Liver (tissue), 10 donors: ENCODE measurements at places on chromosomes 1 and 21.

DNA sequence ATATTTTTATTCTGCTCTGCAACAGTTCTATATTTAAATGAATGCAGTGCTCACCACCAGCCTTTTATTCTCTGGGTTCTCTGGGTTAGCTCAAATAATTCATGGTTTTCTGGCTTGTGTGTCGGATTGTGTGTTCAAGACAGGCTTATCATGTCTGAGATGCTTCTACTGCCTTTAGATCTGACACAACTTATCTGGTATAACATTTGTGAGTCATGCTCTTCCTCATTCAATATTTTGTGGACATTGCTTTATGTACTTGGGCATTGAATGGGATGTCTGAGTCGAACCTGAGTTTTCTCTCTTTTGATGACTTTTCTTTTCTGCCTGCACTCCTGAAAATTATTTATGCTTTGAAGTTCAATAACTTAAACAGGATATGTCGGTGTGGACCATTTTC is 17.6 kb upstream of the PKP1 start:
- DNase-seq: no peak

- DNase-seq: no peak
These were observed 65.1 kb downstream of the ACTL8 start for GRCh38 chr1:17820198-17820597.

GRCh38 chr1:230754796-230755195 is 7.6 kb downstream of the CAPN9 start:
- DNase-seq: no peak

DNA sequence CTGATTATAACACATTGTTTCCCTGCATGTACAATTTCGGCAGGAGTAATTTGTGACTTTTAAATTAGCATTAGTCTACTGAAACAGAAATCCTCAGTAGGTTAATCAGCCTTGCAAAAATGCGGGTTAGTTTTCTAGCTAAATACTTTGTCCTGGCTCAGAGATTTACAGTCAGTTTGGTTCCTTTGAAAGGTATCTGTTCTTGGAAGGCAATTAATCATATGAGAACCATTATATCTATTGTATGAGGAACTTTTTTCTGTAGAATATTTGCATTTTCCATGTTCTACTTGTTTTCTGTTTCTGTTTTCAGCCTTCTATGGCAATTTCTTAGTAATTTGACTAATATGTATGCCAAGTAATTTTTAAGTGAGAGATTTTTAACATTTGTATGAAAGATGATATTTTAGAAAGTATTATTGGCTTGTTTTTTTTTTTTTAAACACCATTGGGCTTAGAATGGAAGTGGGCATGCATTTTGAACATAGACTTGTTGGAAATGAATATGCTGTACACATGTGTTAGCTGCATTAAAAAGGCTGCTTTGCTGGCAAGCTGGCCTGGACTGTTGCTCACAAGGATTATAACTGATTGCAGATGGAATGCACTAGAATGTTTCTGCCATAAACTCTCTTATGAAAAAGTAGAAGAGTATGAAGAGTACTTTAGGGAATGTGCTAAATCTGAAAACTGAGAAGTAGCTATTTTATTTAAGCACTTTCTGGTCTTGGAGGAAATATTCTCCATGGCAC is 26.2 kb downstream of the KIF1B start:
- no peak for DNase-seq

GRCh38 chr1:209900734-209901133 is 37.3 kb upstream of the SYT14 start:
- no peak for DNase-seq

DNA sequence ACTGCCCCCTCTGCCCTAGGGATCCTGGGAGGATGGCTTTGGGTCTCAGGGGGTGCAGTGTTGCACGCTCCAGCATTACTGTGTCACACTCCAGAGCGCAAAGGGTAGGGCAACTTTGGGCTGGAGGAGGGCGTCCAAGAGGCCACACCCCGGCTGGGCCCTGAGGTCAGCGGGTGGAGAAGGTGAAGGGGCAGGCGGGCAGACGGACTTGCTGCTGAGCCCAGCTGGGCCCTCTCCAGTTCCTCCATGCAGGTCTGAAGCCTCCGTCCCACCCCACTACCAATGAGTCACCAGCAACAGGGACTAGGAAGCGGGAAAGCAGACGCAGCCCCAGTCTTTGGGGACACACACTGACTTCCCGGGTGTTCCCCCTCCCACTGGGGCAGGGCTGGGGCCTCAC is 116.0 kb downstream of the CASZ1 start:
- no peak for DNase-seq

GRCh38 chr21:45016406-45017038 is 57.9 kb upstream of the ADARB1 start:
- DNase-seq: no peak

- DNase-seq: no peak
These were observed 15.3 kb downstream of the CASZ1 start for GRCh38 chr1:10781137-10781536.

GRCh38 chr1:15975358-15975804 is 520 bp downstream of the ZBTB17 start:
- DNase-seq: no peak

- peak; percentile 69 for DNase-seq
These were observed at the start of gene NID1 for GRCh38 chr1:236064674-236065508. TSS of gene NID1 (minus strand) at chr1:236065090. CDS start at chr1:236065079, 11 bp downstream.

GRCh38 chr1:188027613-188028012 is 1198.9 kb downstream of the PLA2G4A start:
- no peak for DNase-seq

DNA sequence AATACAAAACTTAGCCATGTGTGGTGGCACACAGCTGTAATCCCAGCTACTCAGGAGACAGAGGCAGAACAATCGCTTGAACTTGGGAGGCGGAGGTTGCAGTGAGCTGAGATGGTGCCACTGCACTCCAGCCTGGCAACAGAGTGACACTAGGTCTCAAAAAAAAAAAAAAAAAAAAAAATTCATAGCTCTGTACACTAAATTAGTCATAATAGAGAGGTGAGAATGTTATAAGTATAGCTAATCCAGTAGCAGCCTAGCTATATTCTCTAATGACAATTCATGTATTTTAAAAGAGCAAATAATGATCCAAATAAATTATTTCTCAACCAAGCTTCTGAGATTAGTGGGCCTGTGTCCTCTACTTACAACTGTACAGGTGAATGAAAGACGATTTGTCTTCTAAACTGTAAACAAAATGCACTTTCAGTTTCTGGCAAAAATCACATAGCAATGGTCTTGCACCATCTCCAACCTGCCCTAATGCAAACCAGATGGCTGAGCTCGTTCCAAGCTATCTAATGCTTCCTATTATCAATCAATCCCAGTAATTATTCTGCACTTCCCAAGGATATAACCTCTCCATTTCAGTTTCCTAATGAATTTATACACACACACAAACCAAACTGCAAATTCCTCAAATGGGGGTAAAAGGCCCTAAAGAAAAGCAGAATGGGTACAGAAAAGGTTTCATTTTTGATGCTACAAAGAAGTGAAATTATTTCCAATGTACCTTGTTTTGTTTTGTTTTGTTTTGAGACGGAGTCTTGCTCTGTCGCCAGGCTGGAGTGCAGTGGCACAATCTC is 56.5 kb downstream of the GATAD2B start:
- no peak for DNase-seq

GRCh38 chr1:244341455-244342450 is 110.0 kb downstream of the ADSS2 start:
- no peak for DNase-seq

DNA sequence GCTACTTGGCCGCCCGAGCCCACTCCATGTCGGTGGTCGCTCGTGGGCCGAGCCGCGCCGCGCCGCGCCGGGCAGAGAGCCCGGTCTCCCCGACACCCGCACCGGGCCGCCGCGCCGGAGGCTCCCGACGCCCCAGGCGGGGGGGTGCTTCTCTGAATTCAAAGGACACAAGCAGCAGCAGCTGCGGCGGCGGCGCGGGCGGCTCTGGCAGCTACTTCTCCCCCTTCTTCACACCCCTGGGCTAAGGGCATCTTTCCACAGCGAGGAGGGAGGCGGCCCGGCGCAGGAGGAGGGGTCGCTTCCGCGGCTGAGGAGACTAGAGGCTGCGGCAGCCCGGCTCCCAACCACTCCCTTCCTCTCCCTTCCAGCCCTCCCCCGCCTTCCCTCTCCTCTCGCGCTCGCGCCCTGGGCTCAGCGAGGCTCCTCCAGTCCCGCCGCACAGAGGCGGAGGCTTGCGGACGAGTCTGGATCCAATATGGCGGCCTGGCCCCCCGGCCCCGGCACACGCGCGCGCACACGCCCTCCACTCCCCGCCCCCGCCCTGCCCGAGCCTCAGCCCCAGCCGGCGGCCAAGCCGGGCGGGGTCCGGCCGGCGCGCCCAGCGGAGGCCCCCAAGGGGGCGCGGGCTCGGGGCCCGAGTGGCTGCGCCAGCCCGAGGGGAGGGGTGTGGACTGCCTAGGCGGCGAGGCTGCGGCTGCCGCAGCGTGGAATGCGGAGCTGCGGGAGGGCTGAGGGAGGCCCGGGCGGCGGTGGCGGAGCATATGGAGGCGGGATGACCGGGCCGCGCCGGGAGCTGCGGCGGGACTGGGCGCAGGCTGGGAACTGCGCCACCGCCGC is at the start of gene CDC42BPA:
CDC42BPA (minus strand) TSS at position 477 of the 837 bp plus-strand sequence. CDS start 1,310 bp downstream, outside the sequence.
- peak; percentile 81 for DNase-seq

GRCh38 chr1:225946803-225947202 is 5.8 kb upstream of the LEFTY2 start:
- no peak for DNase-seq

- no peak for DNase-seq
These were observed 42.8 kb upstream of the ATF3 start for GRCh38 chr1:212565571-212566305.

DNA sequence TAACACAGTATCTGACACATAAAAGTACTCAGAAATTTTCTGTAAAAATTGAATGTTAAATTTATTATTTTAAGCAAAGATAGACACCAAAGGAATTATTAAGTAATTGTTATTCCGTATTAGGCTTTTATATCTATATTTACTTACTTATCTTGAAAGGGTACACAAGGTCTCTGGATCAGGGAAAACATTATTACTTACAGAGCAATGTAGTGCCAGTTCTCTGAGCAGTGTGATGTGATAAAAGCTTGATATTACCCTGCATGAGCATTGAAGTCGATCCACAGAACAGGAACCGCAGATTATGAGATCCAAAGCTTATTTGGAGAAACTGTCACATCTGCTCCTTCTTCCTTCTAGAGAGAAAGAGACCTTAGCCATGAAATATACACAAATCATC is 637.9 kb upstream of the RGS18 start:
- DNase-seq: no peak

DNA sequence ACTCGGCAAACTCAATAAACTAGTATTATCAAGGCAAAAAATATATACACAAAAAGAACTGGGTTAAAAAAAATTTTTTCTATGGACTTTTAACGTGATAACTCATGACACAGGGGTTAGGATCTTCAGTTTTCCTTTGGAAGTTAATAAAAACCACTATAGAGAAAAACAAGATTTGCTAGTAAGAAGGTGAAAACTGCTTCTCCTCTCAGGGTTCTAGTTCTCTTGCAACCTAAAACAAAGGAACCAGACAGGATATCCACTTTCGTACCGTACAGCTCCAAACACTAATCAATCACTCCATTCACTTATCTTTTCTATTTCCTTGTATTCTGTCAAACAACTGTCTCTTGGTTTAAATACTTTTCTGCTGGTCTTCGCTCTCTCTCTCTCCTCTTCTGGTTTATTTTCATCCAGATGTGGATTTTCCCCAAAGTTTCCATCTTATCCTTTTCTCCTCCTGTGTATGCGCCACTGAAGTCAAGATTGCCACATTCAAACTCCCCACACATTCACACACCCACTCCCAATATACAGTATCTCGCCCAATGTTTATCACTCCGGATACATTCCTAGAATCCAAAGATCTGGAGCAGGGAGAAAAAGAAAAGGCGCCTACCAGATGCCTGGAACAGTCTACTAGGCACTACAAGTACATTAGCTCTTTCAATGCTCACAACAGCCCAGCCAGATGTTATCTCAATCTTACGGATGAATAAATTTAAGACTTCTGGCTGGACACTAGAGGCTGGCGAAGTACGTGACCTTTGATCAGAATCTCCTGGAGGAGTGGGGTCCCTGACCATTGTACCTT is 775 bp upstream of the PRPF38B start:
- no peak for DNase-seq

DNA sequence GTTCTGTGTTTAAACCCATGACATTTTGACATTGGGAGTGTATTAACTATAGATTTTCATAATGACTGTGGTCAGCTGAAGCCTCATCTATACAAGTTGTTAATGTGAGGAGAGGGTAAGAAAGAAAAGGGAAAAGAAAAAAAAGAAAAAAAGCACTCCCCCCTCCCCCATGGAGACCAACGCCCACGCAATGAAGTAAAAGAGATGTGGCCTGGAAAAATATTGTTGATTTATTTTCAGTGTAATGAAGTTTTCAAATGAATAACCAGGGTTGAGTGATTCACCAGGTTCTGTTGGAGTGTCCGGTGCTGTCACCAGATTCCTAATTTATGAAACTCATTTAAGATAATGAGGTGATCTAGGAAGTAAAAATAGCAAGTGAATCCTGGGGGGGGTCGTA is 4.7 kb downstream of the RNF220 start:
- no peak for DNase-seq

- no peak for DNase-seq
These were observed 128.8 kb downstream of the RRAGC start for GRCh38 chr1:38730511-38731397.

DNA sequence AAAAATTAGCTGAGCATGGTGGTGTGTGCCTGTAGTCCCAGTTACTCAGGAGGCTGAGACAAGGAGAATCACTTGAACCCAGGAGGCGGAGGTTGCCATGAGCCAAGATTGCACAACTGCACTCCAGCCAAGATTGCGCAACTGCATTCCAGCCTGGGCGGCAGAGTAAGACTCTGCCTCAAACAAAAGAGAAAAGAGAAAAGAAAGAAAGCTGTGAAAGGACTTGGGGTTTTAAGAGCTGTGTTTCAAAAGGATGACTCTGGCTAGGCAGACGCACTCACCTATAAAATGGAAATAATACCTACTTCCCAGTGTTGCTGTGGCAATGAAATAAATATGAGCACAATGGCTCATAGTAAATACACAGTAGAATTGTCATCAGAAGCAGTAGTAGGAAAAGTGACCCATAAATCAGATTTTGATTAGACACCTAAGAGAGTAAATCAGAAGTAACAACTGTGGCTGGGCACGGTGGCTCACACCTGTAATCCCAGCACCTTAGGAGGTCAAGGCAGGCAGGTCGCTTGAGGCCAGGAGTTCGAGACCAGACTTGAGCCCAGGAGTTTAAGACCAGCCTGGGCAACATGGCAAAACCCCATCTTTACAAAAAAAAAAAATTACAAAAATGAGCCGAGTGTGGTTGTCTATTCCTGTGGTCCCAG is 45.9 kb upstream of the PUM1 start:
- DNase-seq: no peak
